ENCODE measurements at places on chromosomes 7 and 10.

DNA sequence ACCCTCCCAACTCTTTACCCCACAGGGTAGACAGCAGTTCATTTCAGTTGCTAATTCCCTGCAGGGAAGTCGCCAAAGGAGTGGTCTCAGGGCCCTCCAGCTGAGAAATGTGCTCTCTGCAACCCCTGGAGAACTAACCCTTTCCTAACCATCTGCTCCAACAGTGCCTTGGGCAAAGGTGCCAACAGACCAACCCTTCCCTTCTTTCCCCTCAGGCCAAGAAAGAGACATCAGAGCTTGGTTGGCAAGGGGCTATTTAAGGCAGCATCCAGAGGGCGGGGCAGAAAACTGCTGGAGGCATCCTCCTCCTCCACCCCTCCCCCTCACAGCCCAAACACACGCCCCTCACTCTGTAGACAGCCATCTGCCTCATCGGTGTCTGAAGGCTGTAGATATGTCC, 1.7 kb downstream of the SORBS1 start:
- DNase-seq = no peak

DNA sequence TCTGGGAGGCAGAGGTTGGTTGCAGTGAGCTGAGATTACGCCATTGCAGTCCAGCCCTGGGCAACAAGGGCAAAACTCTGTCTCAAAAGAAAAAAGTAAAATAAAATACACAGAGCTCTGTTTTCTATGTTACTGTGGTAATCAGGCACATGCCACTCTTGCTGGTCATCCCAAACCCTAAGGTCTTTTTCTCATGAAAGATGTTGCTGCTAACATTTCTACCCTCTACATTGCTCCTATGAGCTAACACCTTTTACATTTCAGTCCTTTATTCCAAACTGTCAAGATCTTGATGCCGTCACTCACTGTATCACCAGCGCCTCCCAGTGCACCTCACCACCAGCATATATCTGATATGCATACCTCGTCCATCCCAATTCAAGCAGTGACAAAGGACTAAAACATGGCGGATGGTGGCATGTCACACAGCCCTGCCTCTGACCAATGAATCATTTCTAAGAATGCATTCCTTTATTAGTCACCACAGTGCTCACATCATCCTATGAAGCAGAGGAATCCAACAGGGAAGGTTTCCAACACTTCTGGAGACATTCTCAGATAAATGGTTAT, 4.3 kb downstream of the DAGLB start:
- no peak for DNase-seq

DNA sequence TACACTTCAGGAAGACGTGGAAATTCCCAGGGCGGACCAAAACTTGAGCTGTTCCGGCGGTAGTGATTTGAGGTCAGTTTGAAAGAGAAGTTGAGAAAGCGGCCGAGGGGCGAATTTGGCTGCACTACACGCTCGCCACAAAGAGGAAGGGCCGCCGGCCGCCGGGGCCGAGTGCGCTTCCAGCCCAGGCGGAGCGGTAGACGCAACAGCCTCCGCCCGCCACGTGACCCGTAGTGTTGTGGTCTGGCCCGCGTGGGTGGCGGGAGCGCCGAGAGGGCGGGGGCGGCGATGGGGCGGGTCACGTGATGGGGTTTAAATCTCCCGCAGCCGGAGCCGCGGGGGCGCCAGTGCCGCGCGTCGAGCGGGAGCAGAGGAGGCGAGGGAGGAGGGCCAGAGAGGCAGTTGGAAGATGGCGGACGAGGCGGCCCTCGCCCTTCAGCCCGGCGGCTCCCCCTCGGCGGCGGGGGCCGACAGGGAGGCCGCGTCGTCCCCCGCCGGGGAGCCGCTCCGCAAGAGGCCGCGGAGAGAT, at the start of gene SIRT1:
Gene SIRT1, plus strand, starts transcription at position 344 of the 529 bp plus-strand sequence. Its CDS starts 66 bp downstream, at position 410.
- DNase-seq = peak; percentile 96

DNA sequence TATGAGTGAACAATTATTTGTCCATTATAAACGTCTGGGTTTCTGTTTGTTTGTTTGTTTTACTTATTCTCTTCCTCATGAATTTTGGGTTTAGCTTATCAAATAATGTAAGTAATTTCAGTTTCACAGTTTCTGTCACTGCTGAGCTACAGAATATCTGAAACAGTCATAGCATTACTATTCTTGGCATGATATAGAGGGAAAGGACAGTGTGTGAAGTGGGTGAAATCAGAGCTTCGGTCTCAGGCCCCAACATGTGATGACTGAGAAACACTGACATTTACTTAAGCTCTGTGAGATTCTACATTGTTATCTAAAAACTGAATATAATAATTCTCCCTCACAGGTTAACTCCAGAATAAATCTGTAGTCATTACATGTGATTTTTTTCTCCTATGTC, 8.8 kb upstream of the OR6V1 start:
- DNase-seq = no peak

- DNase-seq = no peak
Observed at GRCh38 chr7:129923709-129924108, 29.1 kb downstream of the UBE2H start.

DNA sequence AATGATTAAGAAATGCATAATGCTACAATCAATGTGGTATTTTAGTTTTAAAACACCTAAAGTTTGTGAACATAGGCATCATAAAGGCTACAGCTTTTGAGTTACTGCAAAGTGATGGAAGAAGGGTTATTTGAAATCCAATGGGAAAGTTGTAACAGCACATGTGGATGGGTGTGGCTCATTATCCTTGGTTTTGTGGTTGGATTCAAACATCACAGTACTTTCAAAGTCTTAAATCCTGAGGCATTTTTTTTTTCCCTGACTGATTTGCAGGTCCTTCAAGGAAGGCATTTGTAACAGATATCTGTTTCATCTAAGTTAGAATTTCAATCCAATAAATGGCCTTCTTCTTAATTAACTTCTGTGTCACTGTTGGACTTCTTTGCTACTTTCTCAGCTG, 9.8 kb upstream of the SHTN1 start:
- no peak for DNase-seq

DNA sequence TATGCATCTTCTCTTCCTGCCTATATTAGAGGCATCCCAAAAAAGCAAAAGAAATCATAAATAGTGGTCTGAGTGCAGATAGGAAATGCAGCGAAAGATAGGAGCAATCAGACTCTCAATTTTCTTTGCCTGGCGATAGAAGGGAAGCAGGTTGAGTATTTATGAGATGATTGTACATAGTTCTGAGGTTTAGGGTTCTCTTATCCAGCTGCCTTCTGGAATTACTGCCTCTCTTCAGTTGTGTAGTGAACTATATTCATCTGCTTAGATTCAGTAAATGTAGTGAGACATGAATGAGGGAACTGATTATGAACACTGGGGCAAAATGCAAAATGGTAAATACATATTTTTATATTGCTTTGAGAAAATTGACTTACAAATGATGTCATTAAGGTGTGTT, 93.0 kb upstream of the CYP26C1 start:
- DNase-seq = no peak

- no peak for DNase-seq
Observed at GRCh38 chr7:87398446-87398845, 53.0 kb downstream of the CROT start.

- no peak for DNase-seq
Observed at GRCh38 chr10:62492012-62492869, 118.1 kb downstream of the ZNF365 start.

- no peak for DNase-seq
Observed at GRCh38 chr7:78587443-78588044, 789.0 kb downstream of the PHTF2 start.

- DNase-seq = no peak
Observed at GRCh38 chr10:105837951-105838350, 1196.9 kb downstream of the SORCS3 start.
